ENCODE measurements at places on chromosomes 5 and 9.
A peak's percentile ranks its signal among the peaks of the same experiment; 100 is the strongest.

DNA sequence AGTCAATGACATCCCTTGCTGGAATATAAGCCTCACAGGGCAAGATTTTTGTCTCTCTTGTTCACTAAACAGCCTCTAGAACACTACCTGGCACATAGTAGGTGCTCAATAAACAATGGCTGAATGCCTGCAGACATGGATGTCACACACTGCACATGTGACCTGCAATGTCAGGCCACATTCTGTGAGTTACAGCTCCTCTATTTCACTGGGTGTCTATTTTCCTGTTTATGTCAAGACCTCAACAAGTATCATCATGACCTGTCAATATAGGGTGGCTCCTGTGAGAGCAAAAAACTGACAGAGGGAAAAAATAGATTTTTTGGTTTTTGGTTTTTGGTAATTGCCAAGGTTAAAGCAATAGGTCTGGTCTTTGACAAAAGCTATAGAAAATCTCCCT, 144.6 kb upstream of the KLF9 start:
- H3K4me3 ChIP-seq, result no peak overlapping the region
- peaks cover 11% of the 10 kb centered on the region for H3K4me1 ChIP-seq
- no peak for DNase-seq
- no peaks in the 10 kb centered on the region for H3K27me3 ChIP-seq

DNA sequence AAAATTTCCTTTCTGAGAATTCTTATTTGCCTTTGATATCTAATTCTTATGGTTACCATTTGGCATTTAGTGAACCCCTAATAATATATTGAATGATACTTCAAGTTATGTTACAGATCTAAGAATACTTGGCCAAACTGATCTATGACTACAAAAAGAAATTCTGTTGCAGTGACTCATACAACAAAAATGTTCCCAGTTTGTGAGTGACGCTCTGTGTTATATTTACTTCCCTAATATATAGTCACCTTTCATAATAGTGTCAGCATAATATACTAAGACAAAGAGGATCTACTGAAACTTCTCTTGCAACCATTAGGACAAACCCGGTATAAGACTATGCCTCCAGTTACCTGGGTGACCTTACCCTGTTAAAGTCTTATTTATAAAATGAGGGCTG, 216.9 kb upstream of the TLX3 start:
- H3K4me1 ChIP-seq, result peaks cover 7% of the 10 kb centered on the region
- DNase-seq, result no peak
- no peak overlapping the region for H3K4me3 ChIP-seq
- H3K36me3 ChIP-seq, result peaks cover 20% of the 10 kb centered on the region
- H3K27ac ChIP-seq, result no peak overlapping the region

- no peaks in the 10 kb centered on the region for H3K27me3 ChIP-seq
- H3K36me3 ChIP-seq, result peaks cover 28% of the 10 kb centered on the region
- H3K4me1 ChIP-seq, result peaks cover 18% of the 10 kb centered on the region
- DNase-seq, result no peak
- no peak overlapping the region for H3K4me3 ChIP-seq
These were observed 95.4 kb upstream of the RETREG1 start for GRCh38 chr5:16712178-16712577.

GRCh38 chr9:134434894-134435506, 108.7 kb downstream of the RXRA start:
- peak; percentile 87 for DNase-seq
- peak overlapping the region; percentile 10 for H3K4me3 ChIP-seq
- no peaks in the 10 kb centered on the region for H3K36me3 ChIP-seq
- peaks cover 56% of the 10 kb centered on the region for H3K4me1 ChIP-seq
- H3K27ac ChIP-seq, result peak overlapping the region; percentile 87

DNA sequence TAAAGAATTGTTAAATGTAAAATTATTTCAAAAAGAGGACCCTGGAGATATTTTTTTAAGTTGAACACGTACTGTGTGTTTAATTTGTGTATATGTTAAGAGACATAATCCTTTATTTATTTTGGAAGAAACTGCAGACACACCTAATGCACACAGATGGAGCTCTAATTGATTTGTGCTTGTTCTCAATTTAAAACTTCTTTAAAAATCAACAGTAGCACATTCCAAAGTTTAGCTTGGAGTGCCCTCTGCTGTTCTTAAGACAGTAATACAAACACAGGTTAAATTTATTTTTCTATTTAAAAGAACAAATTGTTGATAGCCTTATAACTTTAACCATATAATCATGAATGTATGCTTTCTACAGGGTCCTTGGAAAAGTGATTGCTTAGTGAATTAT, 277.6 kb upstream of the ADAMTS16 start:
- H3K36me3 ChIP-seq, result no peaks in the 10 kb centered on the region
- H3K27me3 ChIP-seq, result peaks cover 31% of the 10 kb centered on the region
- H3K4me1 ChIP-seq, result no peaks in the 10 kb centered on the region
- no peak overlapping the region for H3K4me3 ChIP-seq

GRCh38 chr9:18638371-18639249, 164.7 kb downstream of the ADAMTSL1 start:
- H3K4me3 ChIP-seq, result no peak overlapping the region
- H3K4me1 ChIP-seq, result peaks cover 6% of the 10 kb centered on the region
- H3K27me3 ChIP-seq, result peaks cover 5% of the 10 kb centered on the region
- DNase-seq, result no peak
- H3K36me3 ChIP-seq, result peaks cover 14% of the 10 kb centered on the region

- H3K27me3 ChIP-seq, result no peaks in the 10 kb centered on the region
- peak; percentile 37 for DNase-seq
- H3K36me3 ChIP-seq, result no peaks in the 10 kb centered on the region
- H3K4me3 ChIP-seq, result peak within 1 kb of the TSS; percentile 94
These were observed at the start of gene NFIB for GRCh38 chr9:14313951-14314423. TSS of gene NFIB (minus strand) at chr9:14314141. CDS start at chr9:14313511, 630 bp downstream.

DNA sequence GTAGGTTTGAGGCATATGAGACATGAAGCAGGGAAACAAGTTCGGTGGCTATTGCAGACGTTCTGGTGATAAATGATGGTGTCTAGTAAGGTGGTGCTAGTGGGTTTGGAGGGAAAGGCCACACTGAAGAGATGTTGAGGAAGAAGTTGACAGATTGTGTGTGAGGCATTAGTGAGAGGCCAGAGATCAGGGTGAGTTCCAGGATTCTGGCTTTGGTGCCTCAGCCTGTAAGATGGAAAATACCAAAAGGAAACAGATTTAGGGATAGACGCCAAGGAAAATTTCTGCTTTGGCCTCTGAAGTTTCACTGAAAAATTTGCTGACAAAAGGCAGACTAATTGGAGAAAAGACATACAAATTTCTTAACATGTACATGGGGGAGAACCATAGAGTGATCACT, 6.4 kb upstream of the PAIP1 start:
- peaks cover 18% of the 10 kb centered on the region for H3K4me1 ChIP-seq
- no peak overlapping the region for H3K27ac ChIP-seq
- no peak for DNase-seq
- H3K27me3 ChIP-seq, result no peaks in the 10 kb centered on the region
- no peak overlapping the region for H3K4me3 ChIP-seq
